ENCODE measurements at places on chromosomes 11 and 22.

GRCh38 chr11:88194990-88195389 lies 19.7 kb upstream of the RAB38 start:
- no peak for DNase-seq

- no peak for DNase-seq
Observed at GRCh38 chr11:3170044-3170755, 5.1 kb upstream of the OSBPL5 start.

DNA sequence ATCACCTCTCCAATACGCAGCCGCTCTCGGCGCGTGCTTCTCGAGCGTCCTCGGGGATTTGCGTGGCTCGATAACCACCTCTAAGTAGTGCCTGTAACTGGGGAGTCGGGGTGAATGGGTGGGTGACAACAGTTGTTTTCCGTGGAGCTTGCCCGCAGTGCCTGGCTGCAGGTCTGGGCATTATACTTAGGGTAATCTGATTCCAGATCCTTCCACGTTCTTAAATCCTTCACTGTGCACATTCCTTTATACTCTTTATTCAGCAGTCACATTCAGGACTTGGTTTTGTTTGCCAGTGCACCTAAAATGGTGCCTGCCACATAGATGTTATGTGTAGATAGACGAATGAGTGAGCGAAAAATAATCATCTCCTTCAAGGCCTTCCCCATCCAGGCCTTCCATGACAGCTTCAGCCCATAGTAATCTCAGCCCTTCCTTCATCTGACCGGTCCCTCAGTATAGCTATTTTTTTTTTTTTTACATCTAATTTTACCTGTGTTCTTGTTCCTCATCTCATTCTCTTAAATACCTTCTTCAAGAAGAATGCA lies 602 bp downstream of the NAT10 start:
- no peak for DNase-seq

- DNase-seq: no peak
Observed at GRCh38 chr11:126485986-126486635, 130.6 kb downstream of the ST3GAL4 start.

- no peak for DNase-seq
Observed at GRCh38 chr22:23509571-23510302, 70.4 kb downstream of the IGLL1 start.

DNA sequence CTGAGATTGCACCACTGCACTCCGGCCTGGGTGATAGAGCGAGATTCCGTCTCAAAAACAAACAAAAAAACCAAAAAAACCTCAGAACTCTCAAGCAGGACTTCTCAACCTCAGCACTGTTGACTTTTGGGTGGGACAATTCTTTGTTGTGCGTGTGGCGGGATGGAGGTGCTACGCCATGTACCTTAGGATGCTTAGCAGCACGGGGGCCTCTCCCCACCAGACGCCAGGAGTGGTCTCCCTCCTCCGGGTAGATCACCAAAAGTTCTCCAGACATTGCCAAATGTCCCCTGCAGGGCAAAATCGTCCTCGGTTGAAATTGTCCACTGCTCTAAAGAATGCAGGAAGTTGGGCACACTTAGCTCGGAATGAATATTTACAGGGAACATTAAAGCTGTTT lies 26.9 kb upstream of the ATXN10 start:
- no peak for DNase-seq

DNA sequence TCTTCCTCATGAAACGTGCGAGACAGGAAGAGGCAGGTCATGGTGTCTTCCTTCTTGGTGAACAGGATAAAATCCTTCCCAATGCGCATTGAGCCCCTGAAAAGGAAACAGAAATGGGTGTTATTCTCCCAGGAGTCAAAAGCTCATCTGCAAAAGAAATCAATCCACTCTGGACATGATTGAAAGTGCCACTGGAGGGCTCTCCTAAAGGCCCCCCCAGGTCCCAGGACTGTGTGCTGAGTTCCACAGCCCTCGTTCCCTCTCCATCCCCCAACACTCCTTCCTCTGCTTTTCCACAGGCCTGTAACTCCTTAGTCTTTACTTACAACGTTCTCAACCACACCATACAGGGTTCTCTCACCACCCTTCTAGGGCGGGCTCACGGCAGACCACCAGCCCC lies 22.2 kb downstream of the MORC2 start:
- DNase-seq: no peak
